ENCODE measurements at places on chromosomes 12 and 14. TPM values are rescaled to one million over a fixed set of nuclear protein-coding genes. Genes with fewer than 3 reads are reported as not detected.

DNA sequence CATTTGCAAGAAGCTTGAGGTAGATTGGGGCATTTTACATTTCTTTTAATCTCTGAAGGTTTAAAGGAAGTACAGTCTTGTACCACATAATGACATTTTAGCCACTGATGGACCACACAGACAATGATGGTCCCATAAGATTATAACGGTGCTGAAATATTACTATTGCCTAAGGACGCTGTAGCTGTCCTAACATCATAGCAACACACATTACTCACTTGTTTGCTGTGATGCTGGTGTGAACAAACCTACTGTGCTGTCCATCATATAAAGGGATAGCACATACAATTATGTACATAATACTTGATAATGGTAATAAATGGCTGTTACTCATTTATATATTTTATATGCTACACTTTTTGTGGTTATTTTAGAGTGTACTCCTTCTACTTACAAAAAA is 127.1 kb upstream of the CPNE8 start:
- no peak for DNase-seq

Gene SERPINA10
- not detected for total RNA-seq

Gene OR11H6
- total RNA-seq: not detected

Gene ACOT4
- total RNA-seq: 0.99 TPM

- no peak for DNase-seq
Measured at GRCh38 chr12:120321382-120322202, 6.0 kb downstream of the PLA2G1B start.

DNA sequence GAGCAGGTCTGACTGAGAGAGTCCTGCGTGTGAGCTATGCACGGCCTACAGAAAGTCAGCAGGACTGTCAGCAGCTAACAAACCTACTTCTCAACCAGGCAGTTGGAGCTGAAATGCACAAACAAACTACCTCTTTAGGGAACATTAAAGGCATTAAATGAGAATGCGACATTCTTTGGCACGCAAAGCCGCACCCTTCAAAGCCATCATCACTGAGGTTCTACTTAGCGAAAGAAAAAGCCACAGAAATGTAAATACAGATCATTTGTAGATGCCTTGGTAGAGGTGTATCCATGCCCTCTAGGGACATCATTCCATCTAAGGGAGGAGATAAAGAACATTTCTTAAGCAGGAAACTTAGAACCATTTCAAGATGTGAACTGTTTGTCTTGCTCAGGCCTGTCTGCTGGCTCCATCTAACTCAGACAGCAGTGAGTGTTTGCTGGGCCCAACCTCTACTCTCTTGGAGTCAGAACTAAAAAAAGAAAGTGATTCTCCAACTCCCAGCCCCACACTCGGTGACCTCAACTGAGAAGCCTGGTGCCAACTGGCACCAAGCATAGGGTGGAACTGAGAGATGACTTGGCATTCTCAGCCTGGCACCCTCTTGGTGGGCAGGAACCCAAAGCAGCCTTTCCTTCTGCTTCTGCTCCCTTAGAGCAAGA is 63.5 kb upstream of the MBIP start:
- DNase-seq: no peak

Gene DHRS1
- 8.7 TPM for total RNA-seq

- DNase-seq: no peak
Measured at GRCh38 chr12:32499048-32499447, 99.7 kb downstream of the FGD4 start.

Gene RIPK3
- 0.65 TPM for total RNA-seq

GRCh38 chr12:41515953-41516352 is 327.8 kb downstream of the PDZRN4 start:
- no peak for DNase-seq

GRCh38 chr14:73576391-73576790 is 7.4 kb downstream of the ACOT2 start:
- DNase-seq: no peak

All from lung microvascular endothelial cell (primary cell).